ENCODE measurements at places on chromosomes 3 and 15. TPM values are rescaled to one million over a fixed set of nuclear protein-coding genes. Genes with fewer than 3 reads are reported as not detected.
A peak's percentile ranks its signal among the peaks of the same experiment; 100 is the strongest.

The LSAMP gene
- 5.2 TPM for total RNA-seq

The COX17 gene
- total RNA-seq: 168 TPM

The STRIT1 gene
- total RNA-seq: not detected

The VWA5B2 gene
- not detected for total RNA-seq

The TUSC7 gene
- total RNA-seq: not detected

The ECE2 gene
- total RNA-seq: not detected

GRCh38 chr3:88150371-88150770 lies 612 bp downstream of the C3orf38 start:
- no peak for DNase-seq

- no peak for DNase-seq
Observed at GRCh38 chr3:66665021-66665695, 164.3 kb upstream of the LRIG1 start.

DNA sequence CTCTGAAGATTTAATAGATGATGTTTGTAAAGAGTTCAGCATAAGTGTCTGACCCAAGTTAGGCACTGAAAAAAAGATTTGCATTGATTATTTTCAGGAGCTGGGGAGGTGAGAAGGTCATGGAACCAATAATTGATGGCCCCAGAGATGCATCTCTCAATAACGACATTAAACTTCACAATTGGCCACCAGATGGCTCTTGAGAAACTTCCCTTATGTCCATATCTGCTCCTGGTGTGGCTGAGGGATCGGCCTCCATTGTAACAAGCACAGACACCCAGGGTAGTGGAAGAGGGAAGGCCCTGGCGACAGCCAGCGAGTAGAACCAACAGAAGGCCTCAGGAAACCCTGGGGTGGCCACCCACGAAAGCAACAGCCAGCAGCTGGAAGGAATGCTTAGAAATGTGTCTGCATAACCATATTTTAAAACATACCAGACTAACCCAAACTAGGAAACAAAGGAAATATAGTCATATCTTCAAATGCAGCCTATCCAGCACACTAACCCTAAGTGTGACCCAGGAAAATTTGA lies 536.7 kb downstream of the SOX2 start:
- no peak for DNase-seq

GRCh38 chr3:63351159-63352007 lies 73.3 kb downstream of the SYNPR start:
- DNase-seq: no peak

GRCh38 chr15:63040509-63040908 lies 2.0 kb upstream of the TPM1 start:
- no peak for DNase-seq

DNA sequence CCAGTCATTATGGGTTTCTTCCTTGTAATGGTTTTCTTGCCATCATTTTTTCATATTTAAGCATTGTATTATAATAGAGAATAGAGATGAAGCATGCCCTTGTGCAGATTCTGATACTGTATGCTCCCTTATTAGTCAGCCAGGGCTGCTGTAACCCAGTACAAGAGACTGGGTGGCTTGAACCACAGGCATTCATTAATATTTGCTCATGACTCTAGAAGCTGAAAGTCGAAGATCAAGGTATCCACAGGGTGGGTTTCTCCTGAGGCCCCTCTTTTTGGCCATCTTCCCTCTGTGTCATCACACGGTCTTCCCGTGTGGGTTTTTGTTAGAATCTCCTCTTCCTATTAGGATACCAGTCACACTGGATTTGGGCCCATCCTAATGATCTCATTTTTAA lies 74.5 kb downstream of the FOXP1 start:
- DNase-seq: no peak

- DNase-seq: no peak
Observed at GRCh38 chr3:30453360-30454039, 152.9 kb upstream of the TGFBR2 start.

- DNase-seq: peak; percentile 76
Observed at GRCh38 chr3:177753451-177754155, 556.3 kb upstream of the TBL1XR1 start.

DNA sequence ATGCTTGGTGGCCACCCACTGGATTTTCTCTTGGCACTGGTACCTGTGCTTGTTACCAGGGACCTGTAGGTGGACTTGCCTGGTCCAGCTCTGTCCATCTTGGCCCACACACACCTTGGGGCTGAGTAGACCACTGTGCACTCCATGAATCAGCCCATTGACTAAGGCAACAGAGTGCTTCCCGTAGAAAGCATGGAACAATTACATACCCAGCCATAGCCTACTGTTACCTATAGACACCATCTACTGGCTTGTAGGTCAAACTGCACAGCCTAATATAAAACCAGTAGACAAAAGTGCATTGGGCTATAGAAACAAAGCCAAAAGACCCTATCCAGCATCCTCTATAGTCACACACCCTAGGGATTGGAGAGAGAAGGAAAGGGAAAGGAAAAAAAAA lies 378.9 kb downstream of the OTOL1 start:
- DNase-seq: no peak

DNA sequence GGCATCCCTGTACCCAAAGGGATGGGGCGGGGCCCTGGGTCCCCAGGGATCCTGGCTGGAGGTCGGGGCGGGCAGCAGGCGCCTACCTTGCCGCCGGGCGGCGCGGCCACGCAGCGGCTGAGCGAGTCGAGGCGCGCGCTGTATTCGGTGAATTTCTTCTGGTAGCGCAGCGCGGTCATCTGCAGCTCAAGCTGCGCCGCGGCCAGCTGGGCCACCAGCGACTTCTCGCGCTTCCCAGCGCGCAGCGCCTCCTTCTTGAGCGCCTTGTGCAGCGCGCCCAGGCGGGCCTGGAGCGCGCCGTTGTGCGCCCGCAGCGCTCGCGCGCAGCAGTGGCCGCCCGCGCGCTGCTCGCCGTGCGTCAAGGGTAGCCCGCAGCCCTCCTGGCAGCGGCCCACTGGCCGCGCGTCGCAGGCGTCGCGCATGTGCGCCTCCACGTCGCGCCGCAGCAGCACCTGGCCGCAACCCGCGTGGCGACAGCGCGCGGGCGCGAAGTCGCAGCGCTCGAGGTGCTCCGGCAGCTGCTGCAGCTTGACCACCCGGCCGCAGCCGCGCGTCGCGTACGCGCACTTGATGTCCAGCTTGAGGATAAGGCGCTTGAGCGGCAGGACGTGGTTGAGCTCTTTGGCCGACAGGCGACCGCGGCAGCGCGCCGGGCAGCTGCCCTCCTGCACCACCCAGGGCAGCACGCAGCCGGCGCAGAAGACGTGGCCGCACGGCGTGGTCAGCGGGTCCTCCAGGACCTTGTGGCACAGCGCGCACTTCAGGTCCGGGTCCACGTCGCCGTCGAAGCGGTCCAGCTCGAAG lies 522 bp downstream of the PDZRN3 start:
- peak; percentile 70 for DNase-seq

DNA sequence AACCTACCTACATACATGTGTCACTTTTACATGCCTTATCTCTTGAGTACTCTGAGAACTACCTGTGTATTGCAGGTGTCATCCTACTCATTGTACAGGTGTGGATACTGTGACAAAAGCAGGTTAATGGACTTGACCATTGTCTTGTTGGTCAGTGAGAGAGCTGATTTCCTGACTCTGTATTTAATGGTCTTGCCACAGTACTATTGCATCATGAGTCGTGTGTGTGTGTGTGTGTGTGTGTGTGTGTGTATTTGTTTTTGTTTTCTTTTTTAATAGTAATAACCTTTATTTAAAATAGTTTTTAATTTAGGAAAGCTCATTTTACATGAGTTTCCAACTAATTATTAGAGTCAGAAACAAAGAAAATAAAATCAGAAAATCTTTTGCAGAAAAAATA lies 7.7 kb downstream of the SELENOT start:
- no peak for DNase-seq

- DNase-seq: no peak
Observed at GRCh38 chr3:168613151-168613550, 517.4 kb upstream of the GOLIM4 start.

DNA sequence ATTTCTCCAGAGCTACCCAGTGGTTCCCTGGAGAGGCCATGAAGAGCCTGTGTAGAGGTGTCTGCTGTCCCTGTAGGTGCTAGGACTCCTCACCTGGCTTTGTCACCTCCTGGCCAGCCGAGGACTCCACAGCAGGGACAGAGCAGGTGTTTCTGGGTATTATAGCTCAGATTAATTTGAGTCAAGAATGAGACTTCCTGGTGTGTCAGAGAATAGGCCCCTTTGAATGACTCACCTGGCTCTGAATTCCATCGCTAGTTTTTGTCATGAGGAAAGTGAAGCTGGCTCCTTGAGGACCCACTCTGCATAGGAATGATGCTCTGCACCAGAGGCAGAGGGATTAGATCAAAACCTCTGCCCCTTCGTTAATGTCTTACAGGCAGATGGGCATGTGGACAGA lies 167.5 kb upstream of the TOPAZ1 start:
- no peak for DNase-seq

- no peak for DNase-seq
Observed at GRCh38 chr15:61130950-61131942, 97.9 kb downstream of the RORA start.

DNA sequence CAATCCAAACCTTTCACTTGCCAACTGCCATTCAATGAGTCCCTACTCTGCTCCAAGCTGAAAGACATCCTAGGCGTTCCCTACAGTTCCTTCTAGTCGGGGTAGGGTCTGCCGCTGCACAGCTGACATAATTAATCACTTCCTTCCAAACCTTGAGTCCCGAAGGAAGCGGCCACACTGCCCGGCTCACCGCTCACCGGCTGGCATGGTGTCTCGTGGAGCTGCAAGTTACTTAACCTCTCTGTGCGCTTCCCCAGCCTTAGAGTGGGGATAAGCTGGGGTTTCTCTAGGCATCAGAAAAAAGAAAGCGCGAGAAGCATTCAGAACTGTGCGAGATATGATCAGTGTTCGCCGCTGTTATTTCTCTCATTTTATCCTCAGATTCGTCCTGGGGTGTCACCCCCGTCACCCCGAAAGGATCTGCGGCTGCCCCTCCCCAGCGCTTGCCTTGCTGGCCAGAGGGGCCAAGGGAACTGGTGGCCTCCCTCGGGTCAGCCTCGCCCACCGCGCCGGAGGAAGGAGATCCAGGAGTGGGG lies 748 bp downstream of the MRPS25 start:
- no peak for DNase-seq

GRCh38 chr15:75420698-75421097 lies 30.8 kb downstream of the SIN3A start:
- DNase-seq: no peak

DNA sequence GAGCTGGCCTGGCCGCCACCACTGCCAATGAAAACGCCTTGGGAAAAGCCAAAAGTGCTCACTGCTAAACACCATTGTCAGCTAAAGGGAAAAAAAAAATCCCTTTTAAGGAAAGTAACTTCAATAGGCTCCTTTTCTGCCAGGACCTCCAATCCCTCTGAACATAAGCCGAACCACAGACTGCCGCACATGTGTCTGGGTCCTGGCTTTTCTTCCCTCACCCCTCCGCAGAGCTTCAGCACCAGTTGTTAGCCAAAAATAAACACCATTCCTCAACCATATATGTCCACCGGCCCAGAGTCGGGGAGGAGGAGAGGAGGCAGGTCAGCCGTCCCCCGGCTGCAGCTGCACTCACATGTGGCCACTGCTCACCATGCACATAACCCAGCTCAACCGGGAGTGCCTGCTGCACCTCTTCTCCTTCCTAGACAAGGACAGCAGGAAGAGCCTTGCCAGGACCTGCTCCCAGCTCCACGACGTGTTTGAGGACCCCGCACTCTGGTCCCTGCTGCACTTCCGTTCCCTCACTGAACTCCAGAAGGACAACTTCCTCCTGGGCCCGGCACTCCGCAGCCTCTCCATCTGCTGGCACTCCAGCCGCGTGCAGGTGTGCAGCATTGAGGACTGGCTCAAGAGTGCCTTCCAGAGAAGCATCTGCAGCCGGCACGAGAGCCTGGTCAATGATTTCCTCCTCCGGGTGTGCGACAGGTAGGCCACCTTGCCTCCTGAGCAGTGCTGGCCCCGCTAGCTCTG lies at the start of gene FBXL22:
Gene FBXL22, plus strand, starts transcription at position 350 of the 753 bp plus-strand sequence. Its CDS starts 6 bp downstream, at position 356.
- DNase-seq: peak; percentile 66

DNA sequence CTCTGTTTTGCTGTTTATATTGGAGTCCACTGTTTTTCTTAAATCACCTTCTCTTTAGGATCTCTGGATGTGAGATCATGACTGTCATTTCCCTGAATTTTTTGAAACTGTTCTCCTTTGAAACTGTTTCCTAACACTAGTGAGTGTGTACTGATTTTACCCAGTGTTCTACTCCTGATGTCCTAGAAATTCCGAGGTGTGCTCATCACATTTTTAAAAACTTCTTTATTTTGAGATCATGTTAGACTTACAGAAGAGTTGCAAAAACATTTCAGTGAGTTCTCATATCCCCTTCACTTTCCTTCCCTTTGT lies 292.6 kb downstream of the NFKBIZ start:
- no peak for DNase-seq

GRCh38 chr3:50294492-50295403 lies 2.5 kb upstream of the IFRD2 start:
- DNase-seq: no peak

DNA sequence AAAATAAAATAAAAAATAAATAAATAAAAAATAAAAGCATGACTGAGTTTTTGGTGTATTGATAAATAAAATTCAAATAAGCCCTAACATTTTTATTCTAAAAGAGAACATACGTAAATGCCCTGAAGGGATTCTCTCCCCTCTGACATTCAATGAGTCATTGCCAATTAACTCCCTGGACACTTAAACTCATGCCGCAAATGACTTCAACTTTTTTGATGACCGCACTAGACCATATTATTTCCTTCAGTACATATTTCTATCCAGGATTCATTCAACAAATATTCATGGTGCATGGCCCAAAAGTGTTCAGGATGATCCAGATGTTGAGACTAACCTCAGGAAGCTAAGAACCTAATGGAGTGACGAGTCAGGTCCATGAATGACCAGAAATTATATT lies 195.9 kb upstream of the LRRN1 start:
- DNase-seq: no peak

- no peak for DNase-seq
Observed at GRCh38 chr3:162134571-162134970, 638.0 kb downstream of the OTOL1 start.

DNA sequence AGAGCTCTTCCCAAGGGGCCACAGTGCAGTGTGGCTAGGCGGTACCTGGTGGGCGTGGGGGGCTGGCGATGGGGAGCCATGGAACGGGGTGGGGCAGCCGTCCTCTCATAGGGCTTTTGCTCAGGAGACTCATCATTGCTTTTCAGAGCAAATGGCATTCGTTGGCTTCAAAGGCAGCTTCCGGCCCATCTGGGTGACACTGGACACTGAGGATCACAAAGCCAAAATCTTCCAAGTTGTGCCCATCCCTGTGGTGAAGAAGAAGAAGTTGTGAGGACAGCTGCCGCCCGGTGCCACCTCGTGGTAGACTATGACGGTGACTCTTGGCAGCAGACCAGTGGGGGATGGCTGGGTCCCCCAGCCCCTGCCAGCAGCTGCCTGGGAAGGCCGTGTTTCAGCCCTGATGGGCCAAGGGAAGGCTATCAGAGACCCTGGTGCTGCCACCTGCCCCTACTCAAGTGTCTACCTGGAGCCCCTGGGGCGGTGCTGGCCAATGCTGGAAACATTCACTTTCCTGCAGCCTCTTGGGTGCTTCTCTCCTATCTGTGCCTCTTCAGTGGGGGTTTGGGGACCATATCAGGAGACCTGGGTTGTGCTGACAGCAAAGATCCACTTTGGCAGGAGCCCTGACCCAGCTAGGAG lies 40.8 kb downstream of the MESD start:
- no peak for DNase-seq

- DNase-seq: no peak
Observed at GRCh38 chr15:60195611-60196010, 191.5 kb downstream of the FOXB1 start.
